ENCODE measurements at places on chromosomes 7 and 10. TPM values are rescaled to one million over a fixed set of nuclear protein-coding genes. Genes with fewer than 3 reads are reported as not detected.

The SEMA3C gene
- total RNA-seq: 496 TPM

The AKR1C4 gene
- not detected for total RNA-seq

- H3K36me3 ChIP-seq: no peaks in the 10 kb centered on the region
- no peak for DNase-seq
- H3K27ac ChIP-seq: no peak overlapping the region
- H3K4me1 ChIP-seq: no peaks in the 10 kb centered on the region
- no peak overlapping the region for H3K4me3 ChIP-seq
- no peaks in the 10 kb centered on the region for H3K27me3 ChIP-seq
Observed at GRCh38 chr7:44784364-44784763, 12.1 kb upstream of the PPIA start.

GRCh38 chr7:45001826-45002225 lies 1.8 kb downstream of the CCM2 start:
- H3K36me3 ChIP-seq: no peaks in the 10 kb centered on the region
- DNase-seq: no peak
- peaks cover 19% of the 10 kb centered on the region for H3K4me1 ChIP-seq
- peak overlapping the region; percentile 89 for H3K27ac ChIP-seq

GRCh38 chr7:130490888-130491804 lies 739 bp upstream of the MEST start:
- H3K4me1 ChIP-seq: peaks cover 72% of the 10 kb centered on the region
- H3K4me3 ChIP-seq: peak overlapping the region; percentile 77
- no peaks in the 10 kb centered on the region for H3K36me3 ChIP-seq
- peak overlapping the region; percentile 97 for H3K27ac ChIP-seq

- peaks cover 25% of the 10 kb centered on the region for H3K36me3 ChIP-seq
- no peak overlapping the region for H3K4me3 ChIP-seq
- H3K27me3 ChIP-seq: no peaks in the 10 kb centered on the region
Observed at GRCh38 chr10:21797984-21798765, 205.4 kb downstream of the DNAJC1 start.

- no peak overlapping the region for H3K4me3 ChIP-seq
- no peaks in the 10 kb centered on the region for H3K27me3 ChIP-seq
- peaks cover 22% of the 10 kb centered on the region for H3K4me1 ChIP-seq
- no peak overlapping the region for H3K27ac ChIP-seq
Observed at GRCh38 chr7:48150086-48150485, 21.2 kb upstream of the ABCA13 start.

The BICC1 gene
- 9.3 TPM for total RNA-seq

The PHKG1 gene
- total RNA-seq: 2.6 TPM

The PON1 gene
- not detected for total RNA-seq

GRCh38 chr10:7362471-7362870 lies 48.4 kb downstream of the SFMBT2 start:
- H3K4me3 ChIP-seq: no peak overlapping the region
- H3K4me1 ChIP-seq: no peaks in the 10 kb centered on the region
- peaks cover 4% of the 10 kb centered on the region for H3K36me3 ChIP-seq
- no peak for DNase-seq

The GIMAP8 gene
- not detected for total RNA-seq

- H3K4me1 ChIP-seq: peaks cover 35% of the 10 kb centered on the region
- peak overlapping the region; percentile 100 for H3K4me3 ChIP-seq
- H3K27me3 ChIP-seq: no peaks in the 10 kb centered on the region
Observed at GRCh38 chr7:105015390-105015965, 1.5 kb downstream of the KMT2E start.

The ZNF479 gene
- not detected for total RNA-seq

DNA sequence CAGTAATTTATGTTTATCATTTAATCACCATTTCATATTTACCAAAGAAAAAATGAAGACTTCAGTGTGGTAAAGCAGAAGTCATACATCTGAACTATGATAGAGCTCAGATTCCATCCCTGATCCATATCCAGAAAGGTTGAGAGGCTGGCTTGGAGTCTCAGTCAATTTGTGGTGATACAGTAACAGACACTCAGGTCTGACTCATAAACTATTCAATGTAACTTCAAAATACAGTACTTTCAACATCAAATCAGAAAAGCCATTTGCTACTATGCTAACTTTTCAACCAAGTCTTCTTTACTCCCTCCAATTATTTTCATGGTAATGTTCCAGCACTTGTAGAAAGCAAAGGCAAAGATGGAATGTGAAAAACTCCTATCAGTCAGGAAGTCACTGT lies 190.4 kb downstream of the HDAC9 start:
- H3K27me3 ChIP-seq: no peaks in the 10 kb centered on the region
- DNase-seq: no peak
- H3K36me3 ChIP-seq: peaks cover 6% of the 10 kb centered on the region
- H3K27ac ChIP-seq: no peak overlapping the region
- H3K4me3 ChIP-seq: no peak overlapping the region

The OGDHL gene
- 10.4 TPM for total RNA-seq

DNA sequence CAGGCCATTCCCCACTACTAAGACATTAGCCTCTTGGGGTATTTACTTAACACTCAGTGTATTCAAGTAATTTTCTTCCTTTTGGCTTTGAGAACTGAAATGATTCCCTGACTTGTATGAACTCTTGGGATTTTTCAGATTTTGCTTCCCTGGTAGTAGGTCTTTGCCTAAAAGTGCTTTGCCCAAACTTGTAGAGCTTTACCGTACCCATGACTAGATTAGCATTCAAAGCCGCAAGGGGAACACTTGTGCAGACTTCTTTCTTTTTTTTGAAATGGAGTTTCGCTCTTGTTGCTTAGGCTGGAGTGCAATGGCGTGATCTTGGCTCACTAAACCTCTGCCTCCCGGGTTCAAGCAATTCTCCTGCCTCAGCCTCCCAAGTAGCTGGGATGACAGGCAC lies 6.1 kb upstream of the STAM start:
- no peaks in the 10 kb centered on the region for H3K36me3 ChIP-seq
- no peaks in the 10 kb centered on the region for H3K27me3 ChIP-seq
- H3K27ac ChIP-seq: no peak overlapping the region
- peaks cover under 1% of the 10 kb centered on the region for H3K4me1 ChIP-seq
- DNase-seq: no peak

The TAS2R41 gene
- not detected for total RNA-seq

- H3K4me1 ChIP-seq: no peaks in the 10 kb centered on the region
- DNase-seq: no peak
- H3K36me3 ChIP-seq: no peaks in the 10 kb centered on the region
- H3K4me3 ChIP-seq: no peak overlapping the region
- H3K27ac ChIP-seq: no peak overlapping the region
Observed at GRCh38 chr7:81590131-81590530, 179.7 kb downstream of the HGF start.

DNA sequence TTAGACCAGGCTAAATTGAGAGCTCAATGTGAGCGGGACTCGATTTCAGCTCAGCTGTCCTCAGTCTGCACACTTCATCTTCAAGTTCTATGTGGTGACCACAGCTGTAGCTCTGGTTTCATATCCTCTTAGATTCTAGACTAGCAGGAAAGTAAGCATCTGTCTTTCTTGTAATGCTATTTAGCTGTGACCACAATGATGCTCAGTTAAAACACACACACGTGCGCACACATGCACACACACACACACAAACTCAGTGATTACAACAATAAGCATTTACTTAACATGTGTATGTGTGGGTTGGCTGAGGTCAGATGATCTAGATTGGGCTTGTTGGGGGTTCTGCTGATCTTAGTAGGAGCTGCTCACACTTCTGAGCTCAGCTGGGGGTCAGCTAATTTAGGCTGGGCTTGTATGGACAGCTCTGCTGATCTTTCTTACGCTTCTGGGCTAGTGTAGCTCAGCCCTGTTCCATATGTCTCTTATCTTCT lies 82.5 kb downstream of the ZNF365 start:
- no peak for DNase-seq
- no peaks in the 10 kb centered on the region for H3K27me3 ChIP-seq
- H3K27ac ChIP-seq: no peak overlapping the region
- H3K4me1 ChIP-seq: peaks cover 5% of the 10 kb centered on the region

The CCDC3 gene
- 5.4 TPM for total RNA-seq

- peaks cover 6% of the 10 kb centered on the region for H3K4me1 ChIP-seq
- no peak overlapping the region for H3K4me3 ChIP-seq
- H3K36me3 ChIP-seq: no peaks in the 10 kb centered on the region
Observed at GRCh38 chr10:30542895-30543288, 86.7 kb downstream of the LYZL2 start.

- no peak overlapping the region for H3K27ac ChIP-seq
- DNase-seq: no peak
- H3K36me3 ChIP-seq: no peaks in the 10 kb centered on the region
- peaks cover 4% of the 10 kb centered on the region for H3K27me3 ChIP-seq
Observed at GRCh38 chr10:7199152-7199760, 211.6 kb downstream of the SFMBT2 start.

- H3K4me3 ChIP-seq: no peak overlapping the region
- H3K4me1 ChIP-seq: peaks cover 10% of the 10 kb centered on the region
- no peak for DNase-seq
- no peaks in the 10 kb centered on the region for H3K36me3 ChIP-seq
Observed at GRCh38 chr10:93715345-93715744, 13.0 kb upstream of the FRA10AC1 start.

GRCh38 chr7:78412216-78412858 lies 613.8 kb downstream of the PHTF2 start:
- H3K4me1 ChIP-seq: no peaks in the 10 kb centered on the region
- H3K36me3 ChIP-seq: peaks cover 4% of the 10 kb centered on the region
- no peak overlapping the region for H3K27ac ChIP-seq
- no peak overlapping the region for H3K4me3 ChIP-seq

- H3K27ac ChIP-seq: no peak overlapping the region
- H3K4me1 ChIP-seq: no peaks in the 10 kb centered on the region
- peaks cover 89% of the 10 kb centered on the region for H3K27me3 ChIP-seq
Observed at GRCh38 chr7:128178611-128179010, 62.5 kb upstream of the LEP start.

The CPN1 gene
- total RNA-seq: not detected
